Naive thymus-derived CD4-positive, alpha-beta T cell (primary cell): ENCODE measurements at places on chromosomes 16 and 17.

- no peak for DNase-seq
These were observed 82.9 kb downstream of the ZNF778 start for GRCh38 chr16:89300311-89300975.

DNA sequence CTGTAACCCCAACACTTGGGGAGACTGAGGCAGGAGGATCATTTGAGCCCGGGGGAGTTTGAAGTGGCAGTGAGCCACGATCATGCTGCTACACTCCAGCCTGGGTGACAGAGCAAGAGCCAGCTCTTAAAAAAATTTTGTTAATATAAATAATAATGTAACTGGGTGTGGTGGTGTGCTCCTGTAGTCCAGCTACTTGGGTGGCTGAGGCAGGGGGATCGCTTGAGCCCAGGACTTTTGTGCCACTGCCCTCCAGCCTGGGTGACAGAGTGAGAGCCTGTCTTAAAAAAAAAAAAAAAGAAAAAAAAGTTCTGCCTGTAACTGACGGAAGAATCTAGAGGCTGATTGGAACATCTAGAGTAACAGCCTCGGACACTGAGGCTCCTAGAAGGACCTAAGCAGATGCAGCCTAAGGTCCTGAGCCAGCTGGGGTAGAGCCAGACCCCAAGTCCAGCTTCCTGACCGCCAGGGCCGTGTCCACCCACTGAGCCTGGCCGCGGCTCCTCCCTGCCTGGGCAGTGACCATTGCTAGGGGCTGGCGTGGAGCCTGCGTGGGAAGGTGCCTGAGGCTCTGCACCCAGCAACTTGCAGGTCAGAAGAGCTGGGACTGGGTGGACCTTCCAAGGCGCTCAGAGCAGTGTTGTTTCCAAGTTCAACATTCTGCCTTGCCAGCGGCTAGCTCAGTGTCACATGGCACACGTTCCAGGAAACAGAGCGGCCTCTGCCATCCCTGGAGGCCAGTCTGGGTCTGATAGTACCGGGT is 209.4 kb upstream of the CIBAR2 start:
- DNase-seq, result no peak

DNA sequence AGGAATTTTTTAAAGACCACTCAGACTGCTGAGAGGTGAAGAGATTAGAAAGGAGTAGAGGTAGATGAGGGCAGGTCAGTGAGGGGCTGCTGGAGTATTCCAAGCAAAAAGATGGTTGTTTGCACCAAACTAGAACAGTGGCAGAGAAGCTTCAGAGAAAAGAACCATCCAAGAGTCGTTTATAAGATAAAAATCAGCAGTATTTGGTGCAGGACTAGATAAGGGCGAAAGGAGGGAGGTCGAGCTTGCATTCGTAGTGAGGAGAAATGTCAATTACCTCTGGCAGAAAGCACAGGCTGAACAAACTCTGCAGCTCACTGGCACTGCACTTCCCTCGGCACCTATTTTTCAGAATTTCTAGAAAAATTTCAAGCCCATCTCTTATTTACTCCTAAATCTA is 9.6 kb downstream of the TEX2 start:
- DNase-seq, result no peak

DNA sequence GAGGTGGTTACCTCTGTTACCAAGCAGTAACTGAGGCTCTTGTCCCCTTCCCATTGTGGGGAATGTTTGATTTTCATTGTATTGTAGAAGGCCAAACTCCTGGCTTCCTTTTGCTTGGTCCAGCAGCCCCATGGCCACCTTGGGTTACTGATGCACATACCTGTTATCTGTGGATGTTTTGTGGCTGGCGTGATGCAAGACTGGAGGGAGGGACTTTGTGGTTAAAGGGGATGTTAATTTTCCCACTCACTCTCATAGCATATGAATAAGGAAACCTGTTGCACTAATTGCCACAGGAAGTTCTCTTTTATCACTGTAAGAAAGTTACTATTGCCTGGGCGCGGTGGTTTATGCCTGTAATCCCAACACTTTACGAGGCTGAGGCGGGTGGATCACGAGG is 168.6 kb upstream of the HS3ST4 start:
- DNase-seq, result no peak

GRCh38 chr16:7990626-7991260 is 599.6 kb downstream of the TMEM114 start:
- DNase-seq, result no peak

DNA sequence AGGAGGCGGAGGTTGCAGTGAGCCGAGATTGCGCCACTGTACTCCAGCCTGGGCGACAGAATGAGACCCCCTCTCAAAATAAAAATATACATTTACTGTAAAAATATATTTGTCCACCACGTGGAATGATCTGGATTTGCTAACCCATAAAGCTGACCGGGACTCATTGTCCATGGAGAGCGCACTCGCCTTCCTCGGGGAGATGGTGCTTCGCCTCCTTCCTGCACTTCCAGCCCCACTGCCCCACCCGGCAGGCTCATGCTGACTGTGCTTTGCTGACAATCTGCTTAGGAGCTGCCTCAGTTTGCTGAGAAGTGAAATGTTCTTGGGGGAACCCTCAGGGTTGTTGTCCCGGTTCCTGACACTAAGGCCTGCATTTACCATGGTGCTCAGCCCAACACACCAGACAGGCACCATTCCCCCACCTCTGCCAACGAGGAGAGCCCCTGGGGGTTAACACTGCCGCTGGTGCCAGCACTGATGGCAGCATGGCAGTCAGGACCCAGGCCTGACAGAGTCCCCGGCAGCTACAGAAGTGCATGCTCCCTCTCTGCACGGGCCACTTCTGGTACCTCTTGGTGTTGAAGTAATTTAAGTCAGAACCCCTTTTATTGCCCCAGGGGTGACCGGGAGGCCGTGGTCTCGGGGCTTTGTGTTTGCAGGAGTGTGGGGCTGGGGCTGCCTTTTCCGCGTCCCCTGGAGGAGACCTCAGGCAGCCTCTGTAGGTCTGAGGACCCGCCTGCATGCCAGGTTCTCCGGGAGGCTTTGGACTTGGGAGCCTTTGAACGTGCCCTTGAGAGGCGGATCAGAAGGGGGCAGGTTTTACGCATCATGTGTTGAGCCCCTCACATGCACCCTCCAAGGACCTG is 2.5 kb downstream of the NUBP2 start:
- DNase-seq, result no peak

DNA sequence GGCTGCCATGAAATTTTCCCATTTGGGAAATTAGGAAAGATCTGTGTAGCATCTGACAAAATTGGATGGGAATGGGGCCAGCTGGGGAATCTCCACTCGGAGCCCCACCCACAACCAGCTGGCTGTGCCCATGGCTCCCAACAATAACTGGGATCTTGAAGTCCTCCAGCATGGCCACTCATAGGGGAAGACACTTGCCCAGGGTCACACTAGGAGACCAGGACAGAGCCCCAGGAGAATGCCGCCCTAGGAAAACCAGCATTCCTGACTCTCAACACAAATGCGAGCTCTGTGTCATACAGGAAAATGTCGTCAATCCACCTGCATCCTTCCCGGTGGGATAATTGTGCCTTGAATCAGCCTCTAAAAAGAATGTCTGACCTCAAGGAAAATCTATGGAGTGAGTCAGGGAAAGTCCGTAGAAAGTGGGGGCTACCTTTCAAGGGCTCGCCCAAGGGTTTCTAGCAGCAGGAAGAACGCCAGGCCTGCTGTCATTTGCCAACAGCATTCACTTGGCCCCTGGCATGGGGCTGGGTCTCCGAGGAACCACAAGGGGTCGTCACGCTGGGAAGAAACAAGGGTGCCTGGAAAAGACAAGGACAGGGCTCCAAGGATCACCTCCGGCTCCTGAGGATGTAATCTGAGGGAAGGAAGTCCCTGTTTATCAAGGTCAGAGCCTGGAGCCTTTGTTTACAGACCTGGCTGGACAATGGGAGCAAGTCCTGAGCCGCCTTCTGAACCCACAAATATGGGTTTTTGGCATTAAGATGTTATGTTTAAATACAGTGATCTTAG is 15.9 kb downstream of the CDH5 start:
- DNase-seq, result no peak

GRCh38 chr16:64695684-64696083 is 426.2 kb downstream of the CDH11 start:
- no peak for DNase-seq

DNA sequence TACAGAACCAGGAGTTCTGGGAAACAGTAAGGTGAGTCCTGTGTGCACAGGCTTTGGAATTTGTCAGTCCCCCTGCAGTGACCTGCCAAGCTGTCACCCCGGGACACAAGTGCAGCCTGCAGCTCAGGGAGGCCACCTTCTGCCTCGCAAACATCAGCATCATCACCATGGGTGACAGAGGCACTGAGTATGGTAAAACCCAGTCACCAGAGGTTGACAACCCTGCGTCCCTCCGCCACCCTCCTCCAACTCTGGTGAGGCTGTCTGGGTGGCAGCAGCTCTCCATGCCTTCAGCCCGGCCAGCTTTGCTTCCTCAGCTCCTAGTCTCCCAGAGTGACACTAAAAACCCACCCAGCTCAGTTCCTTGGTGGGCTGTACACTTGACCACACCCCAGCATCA is 221.0 kb downstream of the CPPED1 start:
- DNase-seq, result no peak

DNA sequence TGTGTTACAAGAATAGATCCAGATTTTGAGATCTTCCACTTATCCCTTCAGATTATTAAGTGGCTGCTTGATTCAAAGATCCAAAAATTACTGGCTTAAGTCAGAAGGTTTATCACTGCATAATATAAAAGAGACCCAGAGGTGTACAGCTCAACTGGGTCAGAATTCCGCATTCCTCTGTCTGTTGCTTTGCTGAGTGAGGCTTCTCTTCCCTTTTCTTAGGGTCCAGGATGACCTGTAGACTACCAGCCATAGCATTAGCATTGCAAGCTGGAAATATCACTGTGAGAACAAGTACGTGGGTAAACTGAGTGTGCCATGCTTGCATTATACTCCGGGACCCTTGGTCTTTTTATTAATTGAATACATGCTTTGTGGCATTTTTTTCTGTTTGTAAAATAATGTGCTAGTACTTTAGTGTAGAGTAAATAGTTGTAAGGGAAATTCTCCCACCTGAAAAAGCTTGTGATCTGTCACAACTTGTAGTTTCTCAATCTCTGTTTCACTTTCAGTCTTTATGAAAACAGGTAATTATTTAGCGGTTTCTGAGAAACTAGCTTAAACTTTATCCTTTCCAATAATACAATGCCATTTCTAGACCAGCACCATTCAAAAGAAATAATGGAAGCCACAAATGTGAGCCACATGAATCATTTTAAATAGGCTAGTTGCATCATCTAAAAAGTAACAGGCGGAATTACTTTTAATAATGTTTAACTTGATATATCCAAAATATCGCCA is 61.6 kb downstream of the TNRC6C start:
- DNase-seq, result no peak

GRCh38 chr16:28981517-28981916 is 3.3 kb upstream of the LAT start:
- no peak for DNase-seq

GRCh38 chr17:14886200-14886739 is 378.9 kb downstream of the PMP22 start:
- no peak for DNase-seq

- DNase-seq, result no peak
These were observed 26.1 kb upstream of the XPO6 start for GRCh38 chr16:28237754-28238357.

DNA sequence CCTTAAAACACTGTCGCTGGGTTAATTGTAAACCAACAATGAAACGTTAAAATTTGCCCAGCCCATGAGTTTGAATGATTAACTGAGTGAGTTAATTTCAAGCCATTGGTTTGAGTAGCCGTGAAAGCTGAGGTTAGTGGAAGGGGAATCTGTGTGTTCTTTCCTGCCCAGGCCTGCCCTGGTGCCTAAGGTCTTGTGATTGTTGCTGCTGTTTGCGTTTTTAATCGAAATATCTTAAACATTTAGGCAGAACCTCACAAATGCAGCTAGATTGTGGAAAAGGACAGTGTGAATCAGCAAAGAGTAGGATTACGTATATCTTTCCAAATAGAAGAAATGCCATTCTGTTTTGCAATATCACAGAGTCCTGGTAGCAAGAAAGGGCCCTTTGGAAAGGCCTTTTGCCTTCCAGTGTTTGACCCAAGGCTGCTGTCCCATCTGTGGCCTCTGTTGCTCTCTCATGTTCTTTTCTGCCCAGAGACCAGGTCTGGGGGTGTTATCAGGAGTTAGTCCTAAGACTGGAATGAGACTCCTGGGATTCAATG is 113.8 kb downstream of the MSI2 start:
- DNase-seq, result no peak

DNA sequence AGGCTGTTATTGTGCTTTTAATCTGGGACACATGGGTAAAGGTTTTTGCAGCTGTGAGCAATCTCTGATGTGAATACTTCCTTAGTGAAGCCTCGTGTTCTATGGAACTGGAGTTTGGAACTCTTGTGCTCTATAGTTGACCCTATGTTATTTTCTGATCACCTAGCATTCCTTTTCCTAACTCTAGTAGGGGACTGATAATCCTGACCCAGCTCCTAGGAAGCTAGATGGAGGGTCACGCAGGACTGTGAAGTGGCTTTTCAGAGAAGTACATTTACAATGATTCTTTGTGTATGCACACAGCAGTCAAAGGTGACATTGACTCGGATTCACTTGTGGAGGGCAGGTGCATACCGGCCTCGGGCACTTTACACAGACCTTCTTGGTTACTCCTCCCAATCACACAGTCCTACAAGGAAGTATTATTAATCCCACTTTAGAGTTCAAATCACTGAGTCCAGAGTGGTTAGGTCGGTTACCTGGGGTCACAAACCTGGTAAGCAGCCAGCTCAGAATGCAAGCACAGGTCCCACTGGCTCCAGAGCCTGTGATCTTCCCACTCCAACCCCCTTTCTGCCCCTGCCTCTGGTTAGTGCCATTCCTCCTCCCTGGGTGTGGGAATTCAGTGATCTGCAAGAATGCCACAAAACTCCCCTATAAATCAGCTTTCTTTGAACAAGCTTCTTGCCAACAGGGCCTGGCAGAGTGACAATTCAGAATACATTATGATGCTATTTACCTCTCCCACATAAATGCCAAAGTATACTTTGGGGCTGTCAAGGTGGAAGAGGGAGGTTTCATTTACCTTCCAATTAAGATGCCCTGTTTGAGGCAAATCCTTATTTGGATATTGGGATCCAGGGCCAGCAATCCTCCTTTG is 7.1 kb downstream of the CHD9NB start:
- no peak for DNase-seq

- no peak for DNase-seq
These were observed 31.1 kb downstream of the ADCY7 start for GRCh38 chr16:50297301-50298074.

- DNase-seq, result peak; percentile 17
These were observed 59.5 kb downstream of the SLFN11 start for GRCh38 chr17:35313875-35314409.
